ENCODE measurements at places on chromosomes 11 and 22.

DNA sequence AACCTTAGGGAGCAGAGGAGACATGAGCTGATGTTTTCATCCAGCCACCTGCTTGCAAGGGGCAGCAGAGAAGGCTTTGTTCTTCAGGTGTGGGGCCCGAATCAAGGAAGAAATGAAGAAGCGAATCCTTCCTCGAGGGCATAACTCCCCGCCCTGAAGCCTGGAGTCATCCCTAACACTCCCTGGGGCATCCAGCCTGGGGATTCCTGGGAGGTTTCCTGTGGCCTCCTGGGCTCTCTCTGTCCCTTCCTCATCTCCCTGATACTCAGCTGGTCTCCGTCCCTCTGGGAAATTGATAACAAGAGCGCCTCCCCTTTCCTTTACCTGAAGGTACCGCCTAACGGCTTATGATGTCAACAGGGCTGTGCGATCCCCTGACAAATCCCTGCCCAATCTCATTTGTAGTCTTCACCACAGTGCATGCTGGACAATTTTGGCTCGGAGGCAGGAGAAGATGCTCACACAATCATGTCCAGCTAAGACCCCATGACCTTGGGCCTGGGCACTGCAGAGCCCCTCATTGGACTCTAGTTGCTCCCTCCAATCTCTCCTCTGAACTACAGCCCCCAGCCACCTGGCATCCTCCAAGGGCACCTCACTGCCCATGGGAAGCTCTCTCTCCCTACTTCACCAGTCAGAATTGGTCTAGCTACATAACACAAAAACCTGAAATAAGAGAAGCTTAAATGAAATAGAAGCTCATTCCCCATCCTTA is 80.6 kb upstream of the RTL6 start:
- DNase-seq: no peak

DNA sequence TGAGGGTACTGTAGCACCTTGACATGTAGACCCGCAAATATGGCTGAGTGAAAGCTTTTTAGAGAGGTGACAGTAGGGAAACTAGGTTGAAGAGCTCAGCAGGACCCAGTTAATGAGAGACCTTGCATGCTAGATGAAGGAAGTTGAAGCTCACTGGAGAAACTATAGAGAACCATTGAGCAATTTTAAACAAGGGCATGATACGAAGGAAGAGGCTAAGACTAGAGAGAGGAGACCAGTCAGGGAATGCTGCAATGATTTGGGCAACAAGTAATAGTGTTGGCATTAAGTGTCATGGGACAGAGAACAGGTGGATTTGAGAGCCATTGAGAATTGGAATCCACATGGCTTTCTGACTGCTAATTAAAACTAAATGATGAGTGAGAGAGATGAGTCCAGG is 4.1 kb downstream of the OLFML1 start:
- no peak for DNase-seq

DNA sequence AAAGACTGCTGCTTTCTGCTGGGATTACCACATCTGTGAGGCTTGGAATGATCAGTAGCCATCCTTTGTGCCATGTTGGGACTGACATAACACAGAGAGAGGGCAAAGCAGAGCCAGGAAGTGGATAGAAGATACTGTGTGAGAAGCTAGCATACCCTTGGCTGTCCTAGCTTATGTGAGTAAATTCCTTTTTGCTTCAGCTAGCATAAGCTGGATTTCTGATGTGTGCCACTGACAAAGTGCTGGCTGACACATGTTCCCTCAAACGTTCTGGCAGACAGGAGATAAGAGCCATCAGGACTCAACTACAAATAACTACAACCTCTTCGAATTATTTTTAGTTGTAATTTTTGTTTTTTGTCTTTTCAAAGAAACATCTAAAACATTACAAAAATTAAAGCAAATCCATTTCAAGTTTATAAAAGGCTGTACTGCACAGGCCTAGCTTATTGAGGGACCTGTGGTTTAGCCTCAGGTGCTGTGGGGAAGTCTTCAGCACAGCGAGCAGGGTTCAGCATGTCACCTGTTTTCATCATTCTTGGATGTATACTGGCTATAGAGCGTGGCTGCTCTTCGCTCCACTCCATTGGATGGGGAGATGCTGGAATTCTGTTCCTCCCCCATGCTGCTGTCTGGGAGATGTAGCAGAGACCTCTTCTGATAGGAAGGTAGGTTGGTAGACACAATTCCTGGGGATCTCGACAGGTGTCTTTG is 120.9 kb downstream of the SWAP70 start:
- DNase-seq: no peak

GRCh38 chr11:47786373-47786772 is 19.2 kb upstream of the FNBP4 start:
- DNase-seq: no peak

DNA sequence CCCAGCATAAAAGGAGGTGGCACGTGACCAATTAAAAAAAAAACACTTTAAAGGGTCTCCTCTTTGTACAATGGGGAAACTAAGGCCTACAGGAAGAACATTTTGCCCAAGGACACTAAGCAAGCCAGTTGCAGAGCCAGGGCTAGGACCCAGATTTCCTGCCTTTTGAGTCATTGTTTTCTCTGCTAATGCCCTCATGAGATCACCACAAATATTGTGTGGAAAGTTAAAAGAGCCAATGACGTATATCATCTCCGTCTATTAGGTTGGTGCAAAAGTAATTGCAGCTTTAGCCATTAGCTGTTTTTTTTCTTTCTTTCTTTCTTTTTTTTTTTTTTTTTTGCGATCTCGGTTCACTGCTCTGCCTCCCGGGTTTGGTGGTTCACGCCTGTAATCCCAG is 24.1 kb upstream of the LRRC32 start:
- DNase-seq: no peak

GRCh38 chr11:70762810-70763209 is 364.5 kb downstream of the CTTN start:
- DNase-seq: no peak

DNA sequence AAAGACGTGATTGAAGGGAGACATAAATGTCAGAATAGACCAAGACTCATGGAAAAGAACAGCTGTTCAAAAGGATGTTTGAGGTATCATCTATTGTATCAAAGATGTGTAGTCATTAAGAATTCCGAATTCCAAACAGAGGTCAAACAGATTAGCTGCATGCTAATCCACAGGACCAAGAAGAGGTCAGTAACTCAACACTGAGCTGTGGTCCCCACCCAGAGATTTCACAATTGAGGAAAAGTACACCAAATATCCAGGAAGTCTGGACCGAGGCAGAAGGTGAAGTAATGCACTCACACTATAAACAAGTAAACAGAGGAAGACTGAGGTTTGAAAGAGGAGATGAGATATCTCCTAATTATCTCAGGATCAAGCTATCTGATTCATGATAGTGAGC is 29.6 kb upstream of the OR5P2 start:
- no peak for DNase-seq

DNA sequence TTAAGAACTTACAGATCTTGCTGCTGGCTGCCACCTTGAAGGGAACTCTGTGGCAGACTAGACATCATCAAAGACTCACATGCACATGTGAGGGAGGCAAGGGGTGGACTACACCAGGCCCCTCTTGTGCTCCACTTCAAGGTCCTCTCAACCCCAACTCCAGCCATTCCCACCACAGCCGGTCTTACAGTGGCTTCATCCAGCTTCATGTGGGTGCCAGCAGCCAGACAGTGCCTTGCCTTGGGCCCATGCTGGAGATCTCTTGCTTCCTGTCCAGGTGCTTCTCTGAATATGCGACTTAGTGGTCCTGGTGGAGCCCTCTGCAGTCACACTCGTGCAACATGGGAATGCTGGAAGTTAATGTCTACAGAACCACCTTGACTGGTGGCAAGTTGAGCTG is 44.6 kb upstream of the WNT7B start:
- no peak for DNase-seq

GRCh38 chr22:30276039-30276438 is 9.4 kb upstream of the OSM start:
- DNase-seq: no peak

DNA sequence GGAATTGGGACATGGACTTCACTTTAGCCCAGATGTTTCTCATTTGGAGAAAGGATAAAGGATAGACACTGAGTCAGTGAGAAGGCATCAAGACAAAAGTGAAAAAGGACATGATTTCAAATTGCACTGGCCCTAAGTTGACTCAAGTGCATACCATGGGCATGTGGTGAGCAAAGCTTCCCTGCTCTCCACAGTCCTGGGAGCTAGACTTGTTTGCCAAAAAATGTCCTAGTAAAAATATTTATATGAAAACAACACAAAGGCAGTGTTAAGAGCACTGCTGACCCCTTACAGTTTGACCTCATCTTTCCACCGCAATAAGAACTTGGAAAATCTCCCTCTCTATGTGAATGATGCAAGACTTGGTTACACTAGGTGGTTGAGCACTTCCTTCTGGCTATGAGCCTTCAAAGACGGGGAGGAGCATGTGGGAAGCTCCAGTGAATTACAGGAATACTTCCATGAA is 46.5 kb upstream of the FIBIN start:
- no peak for DNase-seq

DNA sequence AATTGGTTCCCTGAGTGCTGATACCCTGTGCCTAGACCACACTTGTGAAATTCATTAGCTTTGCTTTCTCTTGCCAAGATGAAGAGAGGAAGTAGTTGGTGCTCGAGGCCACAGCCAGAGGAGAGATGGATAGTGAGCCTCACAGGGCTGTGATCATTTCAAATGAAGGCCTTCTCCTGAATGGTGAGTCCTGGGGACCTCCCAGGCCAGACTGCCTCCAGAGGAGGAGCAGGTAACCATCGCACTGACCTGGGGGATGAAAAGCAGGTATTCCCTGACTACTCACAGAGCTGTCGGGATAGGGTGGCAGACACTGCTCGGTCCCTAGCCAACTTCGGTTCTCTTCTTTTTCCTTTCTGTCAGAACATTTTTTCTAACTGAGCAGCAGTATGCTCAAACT is 4.8 kb upstream of the FXYD6 start:
- no peak for DNase-seq

DNA sequence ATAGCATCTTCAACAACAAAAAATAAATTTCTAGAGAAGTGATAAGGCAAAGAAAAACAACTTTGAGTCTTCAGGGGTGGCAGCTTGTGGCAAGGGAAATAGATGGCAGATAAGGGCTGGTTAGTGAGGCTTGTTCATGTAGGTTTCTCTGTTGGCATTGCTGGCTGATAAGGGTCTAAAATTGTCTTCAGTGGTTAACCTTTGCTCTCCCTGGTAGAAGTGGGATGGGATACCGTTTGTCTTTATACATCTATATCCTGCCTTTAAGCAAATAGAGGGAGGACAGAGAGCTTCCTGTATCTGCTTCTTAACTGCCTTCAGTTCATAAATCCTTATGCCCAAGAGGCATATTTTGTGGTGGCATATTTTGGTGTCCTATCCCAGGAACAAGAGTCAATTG is 57.1 kb downstream of the TRAF6 start:
- DNase-seq: no peak

- no peak for DNase-seq
Observed at GRCh38 chr22:24994070-24994763, 41.7 kb downstream of the KIAA1671 start.

- DNase-seq: no peak
Observed at GRCh38 chr11:120674542-120674941, 163.0 kb downstream of the GRIK4 start.

- DNase-seq: peak; percentile 51
Observed at GRCh38 chr22:42473484-42474193, 41.4 kb upstream of the NFAM1 start.

- no peak for DNase-seq
Observed at GRCh38 chr22:48138427-48138826, 1376.0 kb downstream of the TBC1D22A start.

DNA sequence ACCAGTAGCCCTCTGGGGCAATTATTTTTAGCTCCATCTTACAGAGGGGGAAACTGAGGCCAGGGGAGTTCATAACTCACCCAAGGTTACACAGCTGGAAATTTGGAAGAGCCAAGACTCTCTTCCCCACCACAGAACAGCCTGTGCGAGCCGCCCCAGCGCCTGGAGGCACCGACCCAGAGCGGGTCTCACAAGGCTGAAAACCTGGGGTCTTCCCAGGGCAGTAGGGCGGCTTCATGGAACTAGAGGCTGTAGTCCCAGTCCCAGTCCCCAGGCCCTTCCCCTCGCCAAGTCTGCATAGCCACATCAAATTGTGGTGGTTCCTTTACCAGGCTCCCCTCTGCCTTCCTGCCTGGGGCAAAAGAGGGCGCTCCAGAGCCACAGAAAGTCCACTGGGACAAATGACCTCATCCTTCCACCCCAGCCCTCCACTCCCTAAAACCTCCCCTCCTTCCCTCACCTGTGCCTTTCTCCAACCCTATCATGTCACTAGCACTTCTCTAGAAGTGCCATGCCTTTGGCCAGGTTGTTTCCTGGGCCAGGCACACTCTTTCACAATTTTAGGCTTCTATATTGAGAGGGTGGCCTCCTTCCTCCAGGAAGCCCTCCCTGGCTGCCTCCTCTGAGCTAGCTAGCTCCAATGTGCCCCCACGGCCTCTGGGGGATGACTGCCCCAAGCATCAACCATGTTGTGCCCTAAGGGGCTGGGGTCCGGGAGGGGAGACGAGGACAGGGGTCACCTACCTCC is 15.2 kb upstream of the CDC42EP1 start:
- peak; percentile 77 for DNase-seq

DNA sequence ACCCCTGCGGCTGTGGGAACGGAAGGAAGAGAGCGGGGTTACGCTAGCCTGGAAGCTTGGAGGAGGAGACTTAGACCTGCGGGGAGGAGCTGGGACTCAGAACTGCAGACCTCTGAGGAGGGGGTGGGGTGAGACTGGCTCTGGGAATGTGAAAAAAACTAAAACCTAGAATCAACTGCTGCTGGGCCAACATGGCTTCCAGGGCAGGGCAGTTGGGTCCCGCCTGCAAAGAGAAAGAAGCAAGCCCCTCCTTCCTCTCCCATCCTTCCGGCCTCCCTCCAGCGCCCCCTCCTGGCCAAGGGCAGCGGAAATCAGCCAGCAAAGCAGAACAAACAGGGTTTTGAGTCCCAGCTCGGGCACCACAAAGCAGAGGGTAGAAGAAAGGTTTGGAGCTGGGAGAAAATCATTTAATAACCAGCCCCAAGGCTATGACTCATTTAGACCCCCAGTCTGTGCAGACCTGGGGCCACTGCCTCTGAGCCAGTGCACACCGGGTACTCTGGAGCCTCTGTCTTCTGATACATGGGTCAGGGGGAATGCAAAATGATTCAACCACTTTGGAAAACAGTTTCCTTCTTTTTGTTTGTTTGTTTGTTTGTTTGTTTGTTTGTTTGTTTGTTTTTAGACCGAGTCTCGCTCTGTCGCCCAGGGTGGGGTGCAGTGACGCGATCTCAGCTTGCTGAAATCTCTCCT is 7.3 kb upstream of the NCF4 start:
- peak; percentile 81 for DNase-seq

DNA sequence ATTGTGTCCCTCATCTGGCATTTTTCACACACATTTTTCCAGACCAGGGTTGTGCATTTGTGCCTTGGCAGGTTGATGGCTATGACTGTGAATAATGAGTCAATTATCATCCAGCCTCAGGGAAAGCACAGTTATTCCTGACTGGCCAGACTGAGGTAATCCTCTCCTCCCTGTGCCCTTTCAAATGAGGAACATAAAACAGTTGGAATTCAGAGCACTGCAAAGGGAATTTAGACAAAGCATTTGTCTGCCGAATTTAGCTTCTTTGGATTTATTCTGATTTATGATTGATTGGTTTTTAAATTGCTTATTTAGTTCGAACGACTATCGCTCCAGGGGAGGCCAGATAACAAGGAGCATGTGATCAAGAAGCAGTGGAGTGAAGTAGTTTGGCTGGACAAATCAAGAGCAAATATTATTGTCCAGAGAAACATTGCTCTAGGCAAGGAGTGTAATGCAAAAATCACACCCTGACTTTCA is 30.8 kb upstream of the RAG2 start:
- no peak for DNase-seq

GRCh38 chr11:92104349-92104748 is 120.3 kb upstream of the FAT3 start:
- DNase-seq: no peak

- DNase-seq: no peak
Observed at GRCh38 chr11:134536219-134536618, 124.2 kb upstream of the B3GAT1 start.
